Stimulated activated CD4-positive, alpha-beta T cell treated with anti-CD3 and anti-CD28 coated beads, Interleukin-15, amount 100 ng/mL, for 48 hours (primary cell): ENCODE measurements at places on chromosomes 12 and 14.

DNA sequence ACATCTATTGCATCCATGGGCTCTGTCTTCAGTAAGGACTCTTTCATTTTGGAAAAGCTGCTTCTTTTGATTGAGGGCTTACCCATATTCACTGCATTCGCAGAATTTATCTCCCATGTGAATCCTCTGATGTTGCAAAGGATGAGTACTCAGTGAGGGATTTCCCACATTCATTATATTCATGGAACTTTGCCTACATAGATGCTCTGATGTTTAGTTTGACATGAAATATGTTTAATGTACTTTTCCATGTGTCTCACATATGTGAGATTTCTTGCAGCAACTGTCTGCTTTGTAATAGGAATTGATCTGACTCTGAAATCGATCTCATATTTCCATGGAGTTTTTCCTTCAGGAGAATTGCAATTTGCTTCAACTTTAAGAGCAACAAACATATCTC, 1699.6 kb upstream of the FLRT2 start:
- no peak for DNase-seq

DNA sequence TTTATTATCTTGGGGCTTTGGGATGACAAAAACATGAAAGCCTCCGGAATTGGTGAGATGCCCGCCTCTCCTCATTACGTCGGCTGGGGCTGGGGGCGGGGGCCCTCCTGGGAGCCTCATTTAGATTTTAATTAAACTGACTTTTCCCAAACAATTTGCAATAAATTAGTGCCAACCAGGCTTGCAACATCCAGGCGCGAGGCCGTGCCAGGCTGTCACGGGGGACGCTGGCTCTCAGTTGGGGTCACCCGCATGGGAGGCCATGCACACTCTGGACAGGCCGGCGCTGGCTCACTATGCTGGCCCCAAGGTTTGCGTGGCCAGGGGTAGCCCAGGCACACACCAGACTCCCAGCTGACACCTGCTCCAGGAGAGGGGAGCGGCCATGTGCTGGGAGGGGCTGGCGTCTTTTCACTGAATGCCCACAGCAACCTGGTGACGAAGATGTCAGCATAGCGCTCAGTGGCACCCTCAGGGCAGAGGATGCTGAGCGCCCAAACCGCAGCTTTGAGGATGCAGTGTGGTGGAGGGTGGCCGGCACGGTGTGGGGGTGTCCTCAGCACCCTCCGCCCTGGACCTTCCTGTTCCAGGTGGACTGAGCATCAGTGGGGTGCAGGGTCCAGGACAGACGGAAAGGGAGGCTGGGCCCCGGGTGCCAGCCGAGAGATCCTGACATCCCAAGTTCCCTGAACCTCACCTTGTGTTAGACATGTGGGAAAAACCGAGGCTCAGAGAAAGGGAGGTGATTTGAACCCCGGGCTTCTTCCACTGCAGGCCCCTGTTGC, 190.8 kb upstream of the C14orf180 start:
- no peak for DNase-seq

DNA sequence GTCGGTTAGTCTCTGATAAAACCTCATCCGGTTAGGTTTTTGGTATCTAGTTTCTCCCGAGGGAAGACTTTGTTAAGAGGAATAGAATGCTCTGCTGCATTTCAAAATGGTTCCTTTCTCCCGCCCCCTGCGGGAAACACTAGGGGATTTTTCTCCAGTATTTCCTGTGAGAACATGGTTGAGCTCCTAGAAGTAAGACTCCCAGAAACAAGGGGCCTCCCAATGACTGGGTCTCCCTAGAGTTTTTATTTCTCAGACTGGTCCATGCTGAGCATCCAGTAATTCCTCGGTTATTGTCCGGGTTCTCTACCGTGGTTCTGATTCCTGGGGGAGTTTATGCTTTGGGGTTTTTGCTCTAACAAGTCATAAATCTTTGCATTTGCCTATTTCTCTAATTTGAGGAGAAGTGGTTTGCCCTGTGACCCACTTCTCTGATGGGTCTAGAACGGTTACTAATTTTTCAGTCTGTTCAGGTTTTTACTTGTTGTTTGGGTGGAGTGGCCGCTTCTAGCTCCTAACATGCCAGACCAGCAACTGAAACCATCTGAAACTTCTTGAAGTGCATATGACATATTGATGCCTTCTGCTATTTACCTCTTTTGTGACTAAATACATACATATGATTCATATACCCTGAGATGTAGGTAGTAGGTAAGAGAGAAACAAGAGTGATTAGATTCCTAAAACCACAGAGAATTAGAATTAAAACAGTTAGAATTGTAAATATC, 25.1 kb downstream of the TESPA1 start:
- no peak for DNase-seq

GRCh38 chr12:57370696-57371095, 60.1 kb downstream of the R3HDM2 start:
- DNase-seq, result no peak

DNA sequence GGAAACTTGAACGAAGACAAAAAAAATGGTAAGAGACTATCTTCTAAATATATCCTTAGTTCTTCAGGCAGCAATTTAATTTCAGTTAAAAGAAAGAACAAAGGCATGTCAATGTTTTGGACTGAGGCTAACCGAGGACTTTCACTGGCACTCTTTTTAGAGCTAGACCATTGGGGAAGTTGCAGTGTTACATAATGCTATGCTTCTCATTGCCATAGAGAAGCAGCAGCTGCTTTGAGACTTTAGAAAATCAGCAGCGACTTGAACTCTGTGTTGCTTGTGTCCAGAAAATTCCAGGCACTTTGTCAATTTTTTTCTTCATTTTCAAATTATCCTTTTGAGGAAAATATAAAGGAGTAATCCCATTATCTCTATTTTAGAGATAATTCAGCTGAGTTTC, 964.2 kb downstream of the NRXN3 start:
- DNase-seq, result no peak

DNA sequence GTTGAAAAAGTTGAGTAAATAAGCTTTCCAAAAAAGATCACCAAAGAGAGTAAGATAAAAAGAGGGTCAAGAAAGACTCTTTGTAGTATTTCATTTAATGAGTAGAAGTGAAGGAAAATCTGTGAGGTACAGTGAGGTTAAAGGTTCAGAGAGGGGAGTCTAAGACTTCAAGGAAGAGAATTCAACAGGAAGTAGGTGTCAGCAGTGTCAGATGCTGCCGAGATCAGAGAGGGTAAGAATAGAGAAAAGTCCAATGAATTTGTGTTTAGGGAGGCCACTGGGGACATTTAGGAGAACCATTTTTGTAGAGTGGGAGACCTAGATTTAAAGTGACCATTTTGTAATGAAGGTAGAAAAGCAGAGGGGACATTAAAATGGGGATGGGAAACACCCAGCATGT, 71.6 kb upstream of the KRAS start:
- DNase-seq, result no peak

DNA sequence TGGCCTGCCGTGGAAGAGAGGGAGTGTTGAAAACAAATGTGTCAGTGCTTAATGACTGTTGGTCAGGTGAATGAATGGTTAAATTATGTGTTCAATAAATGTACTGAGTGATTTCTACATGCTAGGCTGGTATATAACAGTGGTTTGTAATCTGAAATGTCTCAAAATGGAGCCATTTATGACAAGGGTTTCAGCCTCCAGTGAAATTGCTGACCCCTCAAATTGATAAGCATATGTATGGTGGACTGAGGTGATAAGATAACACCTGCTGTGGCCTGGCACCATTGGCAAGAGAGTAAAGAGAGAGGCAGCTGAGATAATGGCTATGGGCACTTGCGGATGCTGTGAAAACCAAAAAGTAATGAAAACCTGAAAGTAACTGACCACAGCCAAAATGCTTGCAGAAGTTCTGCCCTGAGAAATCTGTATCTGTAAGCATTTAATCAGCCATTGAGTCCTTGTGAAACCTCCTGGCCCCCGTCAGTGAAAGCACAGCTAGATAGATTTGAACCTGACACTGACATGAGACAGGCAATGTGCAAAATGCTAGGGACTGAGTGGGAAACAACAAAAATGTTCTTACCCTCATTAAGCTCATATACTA, 1.4 kb upstream of the BCAT1 start:
- DNase-seq, result no peak
